ENCODE measurements at places on chromosomes 1 and 21. TPM values are rescaled to one million over a fixed set of nuclear protein-coding genes. Genes with fewer than 3 reads are reported as not detected.

- no peak for DNase-seq
Measured at GRCh38 chr1:184445997-184446396, 59.2 kb downstream of the C1orf21 start.

DNA sequence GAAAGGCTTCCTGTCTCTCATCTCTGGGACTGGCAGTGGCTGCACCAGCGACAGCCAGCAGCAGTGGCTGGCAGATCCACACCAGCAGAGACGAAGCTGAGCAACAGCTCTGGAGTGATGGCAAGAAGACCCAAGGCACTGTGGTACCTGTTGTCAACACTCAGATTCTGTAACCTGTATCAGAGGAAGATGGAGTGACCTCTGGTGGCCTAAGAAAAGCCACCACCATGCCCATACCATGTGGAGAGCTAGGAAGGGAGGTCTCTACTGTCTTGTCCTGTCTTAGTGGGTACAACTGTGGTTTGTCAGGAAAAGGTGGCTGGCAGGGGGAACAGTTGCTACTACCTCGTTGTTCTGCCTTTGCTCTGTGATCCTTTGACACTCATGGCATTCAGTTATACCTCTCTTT, 22.5 kb upstream of the RHBDL2 start:
- DNase-seq = no peak

- DNase-seq = no peak
Measured at GRCh38 chr1:245096311-245097066, 58.3 kb upstream of the KIF26B start.

DNA sequence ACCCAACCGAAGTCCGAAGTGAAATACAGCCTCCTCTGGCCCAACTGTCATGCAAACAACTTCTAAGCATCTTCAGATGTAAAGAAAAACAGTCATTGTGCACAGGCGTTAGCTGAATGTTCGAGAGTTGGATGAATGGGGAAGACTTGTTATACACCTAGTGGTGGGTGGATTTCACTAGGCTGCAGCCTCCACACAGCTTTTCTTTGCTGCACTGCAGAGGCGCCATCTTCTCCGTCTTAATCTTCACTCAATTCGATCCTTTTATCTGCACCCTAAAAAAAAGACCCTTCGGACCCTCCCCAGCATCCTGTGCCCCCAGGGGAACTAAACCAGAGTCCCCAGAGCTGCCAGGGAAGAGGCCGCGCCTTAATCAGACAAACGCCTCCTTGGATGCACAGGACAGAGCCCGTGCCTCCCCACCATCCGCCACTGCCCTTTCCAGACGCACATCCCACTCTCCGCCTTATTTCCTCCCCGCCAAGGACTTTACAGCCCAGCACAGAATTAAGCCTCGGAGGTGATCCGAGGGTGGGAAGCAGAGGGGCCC, 1.4 kb downstream of the APP start:
- DNase-seq = peak; percentile 59

DNA sequence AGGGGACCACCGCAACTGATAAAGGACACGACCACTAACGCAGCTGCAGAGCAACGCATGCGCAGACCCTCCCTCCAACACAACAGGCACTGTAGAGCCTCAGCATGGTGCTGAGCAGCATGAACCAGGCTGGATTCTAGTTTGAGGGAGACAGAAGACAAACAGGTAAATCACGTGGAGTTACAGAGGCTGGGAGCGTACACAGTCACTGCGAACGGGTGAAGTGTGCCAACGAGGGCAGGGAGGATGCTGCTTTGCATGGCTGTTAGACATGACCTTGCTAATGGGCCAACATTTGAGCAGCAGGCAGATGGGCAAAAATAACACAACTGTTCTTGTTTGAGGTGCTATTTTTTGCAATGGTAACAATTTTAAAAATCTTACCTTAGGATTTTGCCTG, 55.2 kb upstream of the NADK start:
- DNase-seq = no peak

- DNase-seq = no peak
Measured at GRCh38 chr1:61426254-61426653, 298.7 kb downstream of the TM2D1 start.

DNA sequence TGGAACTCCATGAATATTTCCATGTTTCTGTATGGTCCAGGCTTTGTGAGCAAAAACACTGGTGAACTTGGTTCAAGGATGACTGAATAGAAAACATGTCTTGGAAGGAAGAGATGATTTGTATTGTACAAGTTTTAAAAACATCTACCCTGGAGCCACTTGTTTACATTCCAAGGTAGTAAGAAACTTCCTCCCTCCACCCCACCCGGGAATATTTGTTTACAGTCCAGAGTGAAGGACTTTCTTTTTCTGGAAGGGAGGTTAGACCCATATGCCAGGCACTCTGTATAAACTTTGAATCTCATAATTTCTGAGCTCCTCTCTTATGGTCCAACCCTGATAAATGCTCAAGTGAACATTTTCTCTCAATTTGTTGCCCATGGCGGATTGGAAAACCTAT, 323.3 kb upstream of the LYPLAL1 start:
- no peak for DNase-seq

GRCh38 chr1:236511735-236512418, 11.9 kb upstream of the LGALS8 start:
- no peak for DNase-seq

DNA sequence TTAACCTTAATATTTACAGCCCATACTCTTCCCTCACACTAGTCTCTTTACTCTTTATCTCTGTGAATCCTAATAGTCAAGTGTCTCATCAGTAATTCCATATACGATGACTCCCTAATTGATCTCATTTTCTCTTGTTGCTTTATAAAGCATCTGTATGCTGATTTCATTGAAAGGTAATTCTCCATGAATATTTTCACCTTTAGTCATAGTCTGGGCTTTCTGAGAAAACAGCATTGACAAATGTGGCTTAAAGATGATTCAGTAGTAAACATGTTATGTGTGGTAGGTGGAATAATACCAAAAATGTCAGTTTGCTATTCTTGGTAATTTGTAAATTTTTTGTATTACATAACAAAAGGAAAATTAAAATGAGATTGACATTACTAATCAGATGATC, 1176.5 kb downstream of the NCAM2 start:
- no peak for DNase-seq

GRCh38 chr1:119718972-119719371, 7.2 kb downstream of the PHGDH start:
- DNase-seq = no peak

- no peak for DNase-seq
Measured at GRCh38 chr1:229244091-229244490, 26.8 kb upstream of the RAB4A start.

GRCh38 chr1:207344221-207344620, 22.7 kb downstream of the CD55 start:
- DNase-seq = no peak

- DNase-seq = no peak
Measured at GRCh38 chr1:215636258-215636965, 69.3 kb downstream of the KCTD3 start.

DNA sequence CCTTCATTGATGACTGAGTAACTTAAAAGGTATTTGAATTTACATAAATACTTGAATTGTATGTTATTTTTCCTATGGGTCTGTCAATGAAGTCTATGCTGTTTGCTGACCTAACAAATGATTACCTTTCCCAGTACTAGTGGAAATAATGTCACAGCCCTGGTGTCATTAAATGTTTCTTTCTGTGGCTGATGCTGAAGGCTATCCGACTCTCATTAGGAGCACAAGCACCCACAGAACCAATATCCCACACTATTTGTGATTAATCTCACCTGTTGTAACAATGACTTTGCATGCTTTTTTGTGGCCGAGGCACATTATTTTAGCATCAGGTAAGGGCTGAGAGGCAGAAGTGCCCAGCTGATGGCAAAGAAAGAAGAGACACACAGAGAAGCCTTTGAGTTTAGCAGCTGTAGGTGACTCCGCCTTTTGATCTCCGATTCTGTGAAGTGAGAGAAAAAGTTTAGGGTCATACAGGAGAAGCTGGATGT, 25.8 kb upstream of the TRIM45 start:
- DNase-seq = no peak

DNA sequence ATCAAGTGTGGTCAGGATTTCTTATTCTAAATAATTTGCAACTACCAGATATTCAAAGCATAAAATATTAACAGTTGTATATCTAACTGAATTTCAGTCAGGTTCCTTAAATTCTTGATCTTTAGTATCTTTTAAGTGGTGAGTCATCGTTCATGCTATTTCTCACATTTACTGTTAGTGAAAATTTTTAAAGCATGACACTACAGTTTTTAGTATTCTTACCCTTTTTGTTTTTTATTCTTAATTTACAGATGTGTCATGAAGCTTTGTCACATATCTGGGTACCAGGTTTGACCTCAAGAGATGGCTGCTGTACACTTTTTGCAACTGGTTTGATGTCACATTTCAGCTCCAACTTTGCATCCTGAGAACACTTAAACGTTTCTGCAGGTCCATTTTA, 12.7 kb downstream of the AKIRIN1 start:
- no peak for DNase-seq

DNA sequence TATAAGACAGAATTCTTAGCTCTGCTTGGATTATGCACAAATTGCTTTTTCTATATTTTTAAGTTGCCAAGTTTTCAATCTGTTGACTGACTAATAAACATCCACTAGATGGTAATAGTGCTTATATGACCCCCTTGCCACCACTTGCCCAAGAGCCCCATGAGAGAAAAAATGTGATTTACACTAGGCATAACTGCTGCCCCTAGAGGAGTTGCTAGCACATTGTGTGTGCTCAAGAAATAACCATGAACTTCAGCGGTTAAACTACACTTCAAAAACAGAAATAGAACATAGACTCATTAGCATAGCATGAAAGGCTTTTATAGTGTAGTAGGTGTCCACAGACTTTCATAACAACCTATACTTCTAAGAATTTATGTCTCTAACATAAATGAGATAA, 61.4 kb downstream of the BRINP3 start:
- DNase-seq = no peak

DNA sequence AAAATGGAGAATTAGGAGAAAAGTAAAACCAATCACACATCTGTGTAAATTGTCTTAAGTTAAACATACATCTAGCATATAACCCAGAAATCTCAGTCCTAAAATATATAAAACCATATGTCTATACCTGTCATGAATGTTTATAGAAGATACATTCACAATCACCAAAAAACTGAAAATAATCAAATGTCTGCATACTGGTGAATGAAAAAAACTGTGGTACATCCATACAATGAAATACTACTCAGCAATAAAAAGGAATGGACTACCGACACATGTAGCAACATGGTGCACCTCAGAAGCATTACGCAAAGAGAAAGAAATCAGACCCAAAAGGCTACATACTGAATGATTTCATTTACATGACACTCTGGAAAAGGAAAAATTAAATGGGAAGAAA, 47.7 kb upstream of the SEC16B start:
- DNase-seq = no peak

DNA sequence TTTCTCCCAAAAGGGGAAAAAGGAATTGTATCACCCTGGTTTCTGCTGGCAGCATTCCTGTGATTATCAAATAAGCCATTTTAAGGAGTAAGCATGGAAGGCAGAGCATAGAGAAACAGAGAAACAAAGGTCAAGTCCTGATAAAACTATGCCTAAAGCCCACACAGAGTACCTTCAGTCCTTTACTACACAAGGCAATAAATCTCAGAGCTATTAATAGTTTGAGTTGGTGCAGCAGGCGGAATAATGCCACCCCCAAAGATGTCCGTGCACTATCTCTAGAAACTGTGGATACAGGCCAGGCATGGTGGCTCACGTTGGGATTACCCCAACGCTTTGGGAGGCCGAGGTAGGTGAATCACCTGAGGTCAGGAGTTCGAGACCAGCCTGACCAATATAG, 58.1 kb upstream of the ZBTB40 start:
- DNase-seq = no peak

DNA sequence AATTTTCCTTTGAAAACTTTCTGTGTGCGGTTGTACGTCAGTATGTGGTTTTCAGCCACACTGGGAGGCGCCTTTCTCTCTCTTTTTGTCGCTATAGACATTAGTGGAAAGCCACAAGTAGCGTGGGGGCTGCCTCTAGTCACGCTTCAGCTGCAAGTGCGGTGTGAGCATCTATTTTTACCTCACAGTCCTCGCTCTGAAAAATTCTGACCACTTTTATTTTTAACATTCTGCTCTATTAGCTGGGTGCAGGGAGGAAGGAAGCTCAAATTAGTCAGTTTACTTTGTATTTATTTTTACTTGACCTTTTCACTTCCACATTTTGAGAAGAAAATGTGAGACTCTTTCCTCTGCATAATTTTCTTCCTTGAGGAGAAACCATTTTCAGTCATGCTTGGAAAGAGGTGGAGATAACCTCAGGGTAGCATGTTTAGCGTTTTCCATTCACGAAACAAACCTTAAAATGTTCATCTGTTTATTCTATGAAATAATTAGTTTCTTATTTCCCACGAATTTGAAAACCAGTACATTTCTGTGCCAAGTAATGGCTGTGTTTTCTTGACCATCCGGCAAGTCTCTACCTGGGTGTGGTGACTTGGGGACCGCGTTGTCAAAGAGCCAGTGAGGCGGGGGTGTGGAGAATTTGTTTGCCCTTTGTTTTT, 35.6 kb downstream of the ADARB1 start:
- peak; percentile 32 for DNase-seq

DNA sequence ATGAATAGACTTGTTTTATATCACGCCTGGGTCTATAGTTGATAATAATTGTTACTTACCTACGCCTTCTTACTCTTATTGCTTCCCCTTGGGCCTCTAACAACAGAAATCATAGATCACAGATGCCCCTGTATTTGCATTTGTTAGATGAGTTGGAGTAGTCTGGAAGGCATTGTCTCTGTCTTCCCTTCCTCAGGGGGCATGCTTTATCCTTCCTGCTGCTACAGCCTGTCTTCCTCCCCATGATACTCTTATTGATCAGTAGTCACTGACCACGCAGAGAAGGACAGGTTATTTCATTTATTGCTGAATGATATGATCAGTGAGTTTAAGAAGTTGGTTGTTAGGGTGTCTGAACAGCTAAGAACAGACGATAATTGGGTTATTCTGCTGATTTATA, 98.4 kb downstream of the DNM3 start:
- no peak for DNase-seq

Gene ITGB2
- 248 TPM for total RNA-seq

Gene RBM15
- total RNA-seq = 75.0 TPM

Gene LAX1
- 24.8 TPM for total RNA-seq

Gene TCP10L
- 0.43 TPM for total RNA-seq

Gene C1orf56
- total RNA-seq = 3.1 TPM

Gene ST6GALNAC3
- 2.5 TPM for total RNA-seq

Gene F13B
- total RNA-seq = not detected

Gene CFHR3
- not detected for total RNA-seq

Gene RBP7
- total RNA-seq = not detected

Gene BACE2
- total RNA-seq = 1.1 TPM

Gene GREM2
- 1.4 TPM for total RNA-seq

Gene SGIP1
- total RNA-seq = not detected
